Endothelial cell (in vitro differentiated cells): ENCODE measurements at places on chromosomes 5 and 9. TPM values are rescaled to one million over a fixed set of nuclear protein-coding genes. Genes with fewer than 3 reads are reported as not detected.

The SLC12A7 gene
- 24.5 TPM for total RNA-seq

The PDZD2 gene
- total RNA-seq = 71.1 TPM

GRCh38 chr9:18890372-18890771 lies 142.6 kb downstream of the SAXO1 start:
- no peak for DNase-seq

- DNase-seq = no peak
These were observed 54.4 kb upstream of the AFAP1L1 start for GRCh38 chr5:149217096-149217802.

DNA sequence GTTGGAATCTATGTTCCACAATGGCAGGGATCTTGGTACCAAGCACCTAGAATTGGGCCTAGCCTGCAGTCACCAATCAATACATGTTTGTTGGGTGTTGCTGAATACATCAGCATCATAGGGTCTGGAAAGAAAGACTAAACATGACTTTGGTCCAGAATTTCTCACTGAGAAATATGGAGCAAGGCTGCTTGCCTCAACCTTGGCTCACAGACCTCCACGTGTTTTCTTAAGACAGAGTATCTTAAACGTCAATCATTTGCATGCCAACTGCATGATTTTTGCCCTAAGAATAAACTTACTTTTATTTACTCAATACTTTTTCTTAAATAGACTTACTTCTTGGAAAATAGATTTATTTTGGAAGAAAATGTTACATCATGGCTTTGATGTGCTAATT lies 22.7 kb upstream of the TRAF1 start:
- DNase-seq = no peak

GRCh38 chr9:80791836-80792235 lies 897.5 kb downstream of the TLE1 start:
- no peak for DNase-seq

DNA sequence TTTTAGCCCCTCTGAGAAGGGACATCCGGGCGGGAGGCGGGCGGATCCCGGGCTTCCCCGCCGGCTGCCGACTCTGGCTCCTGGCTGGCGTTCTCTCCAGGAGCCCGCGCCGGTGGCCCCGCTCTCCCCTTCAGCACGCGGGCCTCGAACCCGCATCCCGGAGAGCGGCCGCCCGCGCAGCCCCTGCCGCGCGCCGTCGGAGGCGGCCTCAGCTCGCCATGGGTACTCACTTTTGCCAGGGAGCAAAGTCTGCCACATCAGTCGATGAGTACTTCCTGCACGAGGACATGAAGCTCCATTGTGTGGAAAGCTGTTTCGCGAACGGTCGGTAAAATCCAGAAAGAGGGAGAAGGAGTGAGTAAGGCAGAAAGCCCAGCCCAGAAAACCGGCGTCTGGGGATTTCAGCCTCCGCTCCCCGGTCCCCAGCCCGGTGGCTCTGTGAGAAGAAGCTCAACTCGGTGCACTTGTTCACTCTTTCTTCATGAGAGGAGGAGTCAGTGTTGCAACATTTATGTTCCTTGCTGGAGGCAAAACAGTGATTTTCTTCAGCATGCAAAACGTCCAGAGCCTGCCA lies at the start of gene PRLR:
Gene PRLR, minus strand, starts transcription at position 450 of the 574 bp plus-strand sequence. CDS start 140,867 bp downstream, outside the sequence.
- DNase-seq = peak; percentile 18
